ENCODE measurements at places on chromosomes 7 and 10.

DNA sequence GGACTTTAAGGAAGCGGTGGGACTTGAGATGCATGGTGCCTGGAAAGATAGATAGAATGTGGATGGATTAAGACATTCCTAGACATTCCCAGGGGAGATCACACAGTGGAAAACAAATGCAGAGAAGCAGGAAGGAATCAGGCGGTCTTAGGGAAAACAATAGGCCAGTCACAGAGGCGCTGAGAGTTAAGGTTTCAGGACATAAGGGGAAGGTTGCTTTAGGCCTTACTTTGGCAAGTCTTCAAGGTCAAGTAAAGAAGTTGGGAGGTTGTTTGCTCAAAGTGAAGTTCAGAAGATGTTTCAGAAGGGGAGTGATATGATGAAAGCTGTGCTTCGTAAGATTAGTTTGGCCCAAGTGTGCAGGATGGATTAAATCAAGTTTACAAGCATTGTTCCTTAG lies 109.4 kb downstream of the SUGCT start:
- no peak for DNase-seq

- DNase-seq: no peak
Measured at GRCh38 chr10:110426294-110427181, 71.2 kb upstream of the DUSP5 start.

DNA sequence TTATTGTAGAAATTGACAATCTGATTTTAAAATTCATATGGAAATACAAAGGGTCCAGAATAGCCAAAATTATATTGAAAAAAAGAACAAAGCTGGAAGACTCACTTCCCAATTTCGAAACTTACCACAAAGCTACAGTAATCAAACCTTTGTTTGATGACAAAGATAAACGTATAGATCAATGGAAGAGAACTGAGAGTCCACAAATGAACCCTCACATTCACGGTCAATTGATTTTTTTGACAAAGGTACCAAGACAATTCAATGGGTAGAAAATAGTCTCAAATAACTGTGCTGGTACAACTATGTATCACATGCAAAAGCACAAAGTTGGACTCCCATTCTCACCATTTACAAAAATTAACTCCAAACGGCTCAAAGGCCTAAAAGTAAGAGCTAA lies 8.7 kb downstream of the KPNA7 start:
- no peak for DNase-seq

- DNase-seq: no peak
Measured at GRCh38 chr10:125521721-125522680, 161.0 kb downstream of the TEX36 start.

- DNase-seq: no peak
Measured at GRCh38 chr7:133478591-133479135, 225.8 kb downstream of the EXOC4 start.

GRCh38 chr7:75642810-75643486 lies 95.8 kb downstream of the HIP1 start:
- no peak for DNase-seq
